ENCODE measurements at places on chromosomes 4 and X. TPM values are rescaled to one million over a fixed set of nuclear protein-coding genes. Genes with fewer than 3 reads are reported as not detected.
A peak's percentile ranks its signal among the peaks of the same experiment; 100 is the strongest.

GRCh38 chr4:6674500-6675149 lies 19.1 kb upstream of the S100P start:
- H3K36me3 ChIP-seq: no peaks in the 10 kb centered on the region
- peak overlapping the region; percentile 82 for H3K27ac ChIP-seq
- DNase-seq: no peak
- H3K4me1 ChIP-seq: peaks cover 7% of the 10 kb centered on the region
- H3K4me3 ChIP-seq: peak overlapping the region; percentile 58
- H3K27me3 ChIP-seq: no peaks in the 10 kb centered on the region

DNA sequence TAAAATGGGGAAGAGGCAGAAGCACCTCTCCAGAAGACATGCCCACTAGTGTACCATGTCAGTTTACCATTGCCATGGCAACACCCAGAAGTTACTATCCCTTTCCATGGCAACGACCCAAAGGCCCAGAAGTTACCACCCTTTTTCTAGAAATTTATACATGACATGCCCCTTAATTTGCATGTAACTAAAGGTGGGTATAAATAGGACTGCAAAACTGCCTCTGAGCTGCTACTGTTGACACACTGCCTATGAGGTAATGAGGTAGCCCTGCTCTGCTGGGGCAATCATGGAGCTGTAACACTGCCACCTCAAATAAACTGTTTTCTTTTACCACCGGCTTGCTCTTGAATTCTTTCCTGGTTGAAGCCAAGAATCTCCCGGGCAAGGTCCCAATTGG lies 13.9 kb upstream of the BEX4 start:
- no peak overlapping the region for H3K27ac ChIP-seq
- H3K27me3 ChIP-seq: peaks cover 16% of the 10 kb centered on the region
- H3K4me3 ChIP-seq: no peak overlapping the region
- no peaks in the 10 kb centered on the region for H3K36me3 ChIP-seq
- no peak for DNase-seq

- DNase-seq: no peak
- H3K27ac ChIP-seq: no peak overlapping the region
- no peak overlapping the region for H3K4me3 ChIP-seq
- no peaks in the 10 kb centered on the region for H3K4me1 ChIP-seq
- H3K27me3 ChIP-seq: no peaks in the 10 kb centered on the region
- H3K36me3 ChIP-seq: no peaks in the 10 kb centered on the region
Observed at GRCh38 chr4:39319676-39320075, 46.5 kb downstream of the RFC1 start.

DNA sequence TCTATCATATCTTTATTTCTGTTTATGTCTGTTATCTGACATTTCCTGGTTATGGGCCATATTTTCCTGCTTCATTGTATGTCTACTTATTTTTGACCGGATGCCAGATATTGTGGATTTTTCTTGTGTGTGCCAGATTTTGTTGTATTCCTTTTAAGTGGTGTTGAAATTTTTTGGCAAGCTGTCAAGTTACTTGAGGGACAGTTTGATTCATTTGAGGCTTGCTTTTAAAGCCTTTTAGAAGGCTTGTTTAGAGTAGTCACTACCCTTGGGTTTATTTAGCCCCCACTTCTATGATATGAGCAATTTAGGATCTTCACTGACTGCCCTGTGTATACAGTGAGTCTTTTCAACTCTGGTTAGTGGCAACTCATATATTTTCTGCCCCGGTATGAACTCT lies 29.2 kb upstream of the NPY2R start:
- no peak overlapping the region for H3K27ac ChIP-seq
- no peaks in the 10 kb centered on the region for H3K36me3 ChIP-seq
- H3K4me1 ChIP-seq: no peaks in the 10 kb centered on the region
- H3K27me3 ChIP-seq: no peaks in the 10 kb centered on the region
- H3K4me3 ChIP-seq: no peak overlapping the region
- DNase-seq: no peak

DNA sequence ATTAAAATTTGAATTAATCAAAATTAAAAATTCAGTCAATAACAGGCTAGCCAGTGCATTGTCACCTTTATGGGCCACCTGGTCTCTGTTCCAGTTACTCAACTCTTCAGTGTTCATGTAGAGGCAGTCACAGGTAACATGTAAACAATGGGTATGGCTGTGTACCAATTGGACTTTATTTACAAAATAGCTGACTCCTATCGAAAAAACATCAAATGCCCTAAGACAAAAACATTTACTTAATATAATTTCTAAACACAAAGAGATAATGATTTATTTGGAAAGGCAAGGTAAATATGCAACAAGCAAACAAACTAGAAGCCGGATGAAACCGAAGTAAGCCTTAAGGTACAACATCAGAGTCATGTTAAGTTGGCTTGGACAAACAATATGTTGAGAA lies 8.8 kb downstream of the TMEM150C start:
- no peak overlapping the region for H3K4me3 ChIP-seq
- no peaks in the 10 kb centered on the region for H3K4me1 ChIP-seq
- H3K36me3 ChIP-seq: no peaks in the 10 kb centered on the region
- H3K27me3 ChIP-seq: no peaks in the 10 kb centered on the region
- DNase-seq: no peak

- no peaks in the 10 kb centered on the region for H3K36me3 ChIP-seq
- no peaks in the 10 kb centered on the region for H3K27me3 ChIP-seq
- no peak for DNase-seq
Observed at GRCh38 chrX:112627206-112627605, 52.5 kb downstream of the LHFPL1 start.

The SLC9B1 gene
- 1.3 TPM for total RNA-seq

The FGFBP2 gene
- total RNA-seq: 3.4 TPM

The PNMA6F gene
- not detected for total RNA-seq

The ARR3 gene
- not detected for total RNA-seq
